ENCODE measurements at places on chromosomes 3 and 15.

DNA sequence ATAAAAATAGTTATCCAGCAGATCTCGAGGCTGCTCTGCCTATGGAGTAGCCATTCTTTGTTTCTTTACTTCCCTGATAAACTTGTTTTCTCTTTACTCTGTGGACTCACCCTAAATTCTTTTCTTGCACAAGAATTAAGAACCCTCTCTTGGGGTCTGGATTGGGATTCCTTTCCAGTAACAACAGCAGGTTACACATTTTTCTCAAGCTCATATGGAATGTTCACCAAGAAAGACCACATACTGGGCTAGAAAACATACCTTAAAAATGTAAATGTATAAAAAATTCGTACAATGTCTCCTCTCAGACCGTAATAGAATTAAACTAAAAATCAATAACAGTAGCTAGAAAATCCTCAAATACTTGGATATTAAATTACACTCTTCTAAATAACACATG lies 299.2 kb downstream of the CNTN3 start:
- no peak for DNase-seq

DNA sequence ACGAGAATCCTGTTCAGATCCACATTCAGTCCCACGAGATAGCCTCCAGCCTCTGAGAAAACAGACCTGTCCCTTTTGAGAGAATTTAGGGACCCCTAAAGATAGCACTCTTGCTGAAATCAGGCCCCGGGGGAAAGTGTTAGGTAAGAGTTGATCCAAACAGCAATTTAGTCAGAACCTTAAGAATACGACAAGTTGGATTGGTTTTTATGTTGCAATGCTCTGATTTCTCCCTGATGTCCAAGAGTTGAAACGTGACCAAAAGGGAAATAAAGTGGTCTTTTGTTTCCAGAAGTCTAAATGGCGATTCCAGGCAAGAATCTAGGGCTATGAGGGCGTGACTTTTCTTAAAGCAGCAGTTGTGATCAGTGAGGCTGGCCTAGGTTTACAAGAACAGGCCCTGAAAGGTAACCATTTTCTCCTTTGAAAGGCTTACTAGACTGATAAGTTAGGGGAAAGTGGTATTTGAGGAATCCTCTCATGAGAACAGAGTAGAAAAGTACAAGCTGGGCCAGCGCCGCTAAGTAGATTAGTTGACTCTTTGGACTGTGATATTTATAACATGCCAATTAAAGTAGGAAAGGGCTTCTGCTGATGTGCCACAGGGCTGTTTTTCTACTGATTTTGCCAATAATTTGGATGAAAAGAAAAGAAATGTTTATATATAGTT lies 4.9 kb downstream of the MAN2A2 start:
- no peak for DNase-seq

GRCh38 chr3:111324645-111325044 lies 217.4 kb upstream of the CD96 start:
- DNase-seq = no peak

GRCh38 chr3:188178293-188178936 lies 24.5 kb downstream of the LPP start:
- no peak for DNase-seq

GRCh38 chr3:110727056-110727455 lies 344.6 kb upstream of the NECTIN3 start:
- DNase-seq = no peak

DNA sequence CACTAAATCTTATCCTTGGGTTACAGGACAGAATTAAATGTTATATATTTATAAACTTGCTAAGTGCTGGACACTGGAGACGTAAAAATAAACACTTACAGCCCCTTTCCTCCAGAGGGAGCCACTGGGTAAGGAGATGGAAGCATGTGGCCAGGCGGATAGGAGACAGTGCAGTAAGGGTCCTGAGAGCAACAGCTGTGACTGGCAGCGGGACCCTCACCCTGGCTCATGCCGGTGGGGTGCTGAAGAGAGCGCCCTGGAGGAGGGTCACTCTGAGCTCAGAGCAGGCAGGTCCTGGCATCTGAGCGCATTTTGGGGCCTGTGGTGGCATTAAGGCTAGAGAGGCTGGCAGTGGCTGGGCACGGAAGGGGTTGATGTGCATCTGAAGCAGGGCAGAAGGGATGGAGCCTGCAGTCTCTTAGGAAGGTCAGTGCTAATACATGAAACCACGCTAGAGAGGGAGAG lies 16.0 kb downstream of the SEC61A1 start:
- DNase-seq = no peak

GRCh38 chr15:63191895-63192618 lies 2.7 kb downstream of the RAB8B start:
- DNase-seq = no peak

DNA sequence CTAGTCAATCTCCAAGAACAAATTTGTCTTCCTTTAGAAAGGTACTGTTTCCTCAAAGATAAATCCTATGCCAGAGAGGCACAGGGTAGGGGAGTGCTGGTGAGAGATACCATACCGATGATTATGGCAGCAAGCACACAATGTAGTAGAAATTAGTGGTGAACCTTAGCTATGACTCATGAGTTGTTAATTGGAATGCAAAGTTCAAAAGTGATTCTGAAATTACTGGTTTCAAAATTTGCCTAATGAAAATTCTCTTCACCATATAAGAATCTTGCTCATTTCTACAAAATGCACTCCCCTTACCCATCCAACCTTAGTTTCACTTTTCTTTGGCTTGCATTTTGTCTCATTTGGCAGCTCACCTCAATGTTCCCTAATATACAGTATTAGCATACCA lies 139.5 kb upstream of the SLC2A2 start:
- no peak for DNase-seq

DNA sequence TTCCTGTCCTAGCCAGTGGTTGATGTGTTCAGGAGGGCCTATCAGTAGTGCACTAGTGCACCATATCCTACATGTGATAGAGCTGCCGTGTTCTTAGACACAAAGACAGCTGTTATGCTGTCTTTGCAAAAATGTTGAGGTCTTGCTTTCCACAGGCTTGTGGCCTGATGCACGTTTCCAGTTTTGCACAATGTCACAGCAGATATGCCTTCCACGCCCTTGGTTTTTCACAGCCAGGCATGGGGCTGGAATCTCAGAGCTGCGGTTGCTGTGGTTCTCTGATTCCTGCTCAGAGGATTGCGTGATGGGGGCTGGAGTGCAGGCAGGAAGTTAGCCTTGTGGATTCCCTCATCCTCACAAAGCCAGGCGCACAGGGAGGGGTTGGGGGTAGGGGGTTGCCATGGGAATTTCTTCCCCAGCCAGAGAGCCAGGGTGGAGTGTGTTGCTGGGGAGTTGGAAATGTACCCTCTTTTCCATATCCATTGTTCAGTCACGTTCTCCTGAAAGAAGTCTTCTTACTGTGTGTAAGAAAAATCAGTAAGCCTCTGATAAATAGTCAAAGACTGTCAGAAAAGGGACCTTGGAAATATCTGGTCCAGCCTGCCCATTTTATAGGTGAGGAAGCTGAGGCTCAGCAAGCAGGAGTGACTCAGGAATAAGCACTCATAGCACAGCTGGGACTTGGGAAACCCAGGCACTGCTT lies 79.4 kb downstream of the SMAD3 start:
- no peak for DNase-seq

DNA sequence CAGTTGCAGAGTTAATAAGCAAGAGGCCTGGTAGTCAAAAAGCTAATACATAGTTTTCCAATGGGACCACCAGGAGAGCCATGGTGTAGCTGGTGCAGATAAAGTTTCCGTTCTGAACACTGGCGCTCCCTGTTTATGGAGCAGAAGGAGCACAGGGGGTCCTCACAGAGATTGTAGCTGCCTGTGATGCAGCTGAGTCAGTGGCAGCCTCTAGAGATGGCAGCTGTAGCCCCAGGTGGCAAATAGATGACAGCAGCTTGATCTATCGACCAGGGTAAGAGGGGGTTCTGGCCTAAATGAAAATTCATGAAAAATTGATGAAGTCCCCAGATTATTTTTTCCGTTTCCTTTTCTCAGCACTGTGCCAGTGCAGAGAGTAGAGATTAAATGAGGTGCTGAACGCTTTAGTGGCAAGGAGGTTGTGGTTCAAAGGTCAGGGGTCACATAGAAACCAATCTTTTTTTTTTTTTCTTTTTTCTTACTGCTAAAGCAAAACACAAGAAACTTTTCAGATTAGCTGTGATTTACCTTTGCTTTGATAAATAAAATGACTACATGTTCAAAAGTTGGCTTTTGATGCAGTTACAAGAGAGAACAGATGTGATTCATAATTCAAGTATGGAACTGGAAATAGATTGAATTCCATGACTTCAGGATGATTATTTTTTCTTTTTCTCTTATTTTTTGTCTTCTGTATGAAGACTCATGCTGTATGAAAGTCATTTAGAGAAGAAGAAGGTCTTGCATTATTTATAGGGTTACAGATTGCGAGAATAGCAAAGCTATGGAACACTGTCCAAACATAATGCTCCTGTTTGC lies 63.3 kb downstream of the ROBO2 start:
- no peak for DNase-seq

GRCh38 chr3:119301662-119302061 lies 7.5 kb downstream of the ARHGAP31 start:
- no peak for DNase-seq

- peak; percentile 18 for DNase-seq
Observed at GRCh38 chr15:91824256-91824655, 29.3 kb upstream of the SLCO3A1 start.

GRCh38 chr3:125119752-125120378 lies 64.1 kb upstream of the HEG1 start:
- no peak for DNase-seq

GRCh38 chr3:20064796-20065564 lies 24.7 kb downstream of the KAT2B start:
- no peak for DNase-seq

- no peak for DNase-seq
Observed at GRCh38 chr15:91555312-91555711, 298.2 kb upstream of the SLCO3A1 start.

DNA sequence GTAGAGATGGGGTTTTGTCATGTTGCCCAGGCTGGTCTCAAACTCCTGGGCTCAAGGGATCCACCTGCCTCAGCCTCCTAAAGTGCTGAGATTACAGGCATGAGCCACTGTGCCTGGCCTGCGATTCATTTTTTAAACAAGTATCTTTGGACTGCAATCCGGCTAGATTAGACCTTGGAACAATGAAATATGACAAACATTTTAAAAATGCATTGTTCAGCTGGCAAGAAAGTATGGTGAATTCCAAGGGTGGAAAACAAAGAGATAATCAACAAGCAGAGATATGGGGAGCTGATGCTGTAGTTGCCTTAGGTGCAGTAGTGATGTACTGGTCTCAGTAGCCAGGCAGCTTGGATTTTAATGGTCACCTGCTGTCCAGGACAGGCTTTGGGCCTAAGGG lies 95.8 kb upstream of the GOLGA8J start:
- no peak for DNase-seq

GRCh38 chr3:109188741-109189140 lies 52.2 kb downstream of the C3orf85 start:
- DNase-seq = no peak

GRCh38 chr3:69784954-69785514 lies 45.8 kb downstream of the MITF start:
- DNase-seq = no peak

- DNase-seq = no peak
Observed at GRCh38 chr3:197212290-197212689, 86.1 kb downstream of the DLG1 start.

GRCh38 chr3:120081719-120082118 lies 12.5 kb downstream of the GSK3B start:
- DNase-seq = no peak

DNA sequence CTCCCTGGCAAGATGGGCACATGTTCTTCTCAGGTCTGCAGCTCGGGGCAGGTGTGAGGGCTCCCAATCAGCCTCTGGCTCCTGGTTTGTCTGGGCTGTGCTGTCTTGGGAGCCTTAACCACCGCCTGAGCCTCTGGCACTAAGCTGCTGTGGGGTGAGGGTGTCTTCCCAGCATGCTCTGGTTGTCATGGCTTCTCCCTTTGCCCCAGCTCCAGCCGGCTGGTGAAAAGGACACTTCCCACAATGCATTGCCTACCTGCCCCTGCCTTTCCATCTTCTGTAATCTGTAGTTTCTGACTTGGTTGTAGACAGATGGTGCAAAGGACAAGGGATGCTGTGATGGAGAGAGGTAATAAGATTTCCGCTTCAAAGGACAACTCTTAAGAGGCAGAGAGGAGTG lies 295.3 kb downstream of the TLE3 start:
- no peak for DNase-seq

GRCh38 chr15:84794162-84794547 lies 23.0 kb upstream of the ALPK3 start:
- no peak for DNase-seq

DNA sequence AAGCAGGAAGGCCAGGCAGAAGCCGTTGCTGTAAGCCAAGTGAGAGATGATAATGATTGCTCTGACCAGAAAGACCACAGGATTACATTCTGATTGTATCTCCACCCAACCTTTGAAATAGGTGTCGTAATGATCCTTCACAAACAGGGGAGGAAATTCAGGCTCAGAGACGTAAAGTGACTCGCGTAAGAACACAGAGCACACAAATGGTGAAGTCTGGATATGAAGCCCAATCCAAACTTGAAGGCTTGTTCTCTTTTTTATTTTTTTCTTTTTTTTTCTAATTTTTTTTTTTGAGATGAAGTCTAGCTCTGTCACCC lies 25.3 kb upstream of the PIAS1 start:
- DNase-seq = no peak

GRCh38 chr3:61771976-61772375 lies 210.6 kb downstream of the PTPRG start:
- DNase-seq = no peak

- no peak for DNase-seq
Observed at GRCh38 chr3:115836944-115837343, 213.6 kb downstream of the GAP43 start.

GRCh38 chr3:23573827-23574226 lies 231.9 kb upstream of the UBE2E1 start:
- DNase-seq = no peak

DNA sequence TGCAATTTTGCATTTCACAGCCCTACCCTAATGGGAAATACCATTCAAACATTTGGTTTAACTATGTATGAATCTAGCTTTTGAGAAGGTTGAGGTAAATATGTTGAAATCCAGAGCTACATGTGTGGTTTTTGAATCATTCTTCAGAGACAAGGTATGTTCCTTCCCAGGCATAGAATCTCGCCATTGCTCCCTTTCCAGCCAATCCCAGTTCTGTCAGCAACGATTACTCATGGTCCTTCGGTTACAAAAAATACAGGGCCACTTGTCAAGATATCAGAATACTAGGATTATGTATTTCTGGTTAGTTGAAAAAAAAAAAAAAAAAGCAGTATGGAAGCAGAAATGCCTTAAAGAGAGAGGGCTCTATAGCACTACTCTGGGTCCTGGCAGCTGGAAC lies 182.4 kb downstream of the RBMS3 start:
- no peak for DNase-seq

GRCh38 chr15:89985111-89985510 lies 16.0 kb upstream of the ZNF710 start:
- DNase-seq = no peak

DNA sequence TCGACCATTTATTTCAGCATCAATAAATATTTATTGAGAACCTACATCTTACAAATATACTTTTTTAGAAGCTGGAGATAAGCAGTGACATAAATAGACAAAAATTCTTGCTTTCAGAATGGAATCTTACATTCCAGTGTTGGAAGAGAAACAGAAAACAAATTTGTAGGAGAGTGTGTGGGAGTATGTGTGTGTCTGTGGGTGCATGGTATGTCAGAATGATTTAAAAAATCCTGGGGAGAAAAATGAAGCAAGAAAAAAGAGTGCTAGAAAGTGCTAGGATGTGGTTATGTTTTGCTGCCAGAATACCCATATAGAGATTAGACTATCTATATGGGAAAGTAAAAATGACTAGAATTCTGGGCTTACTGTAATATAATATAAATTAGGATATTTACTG lies 561.7 kb upstream of the SGO1 start:
- DNase-seq = no peak

- no peak for DNase-seq
Observed at GRCh38 chr3:129004639-129005295, 3.7 kb downstream of the EFCC1 start.
